ENCODE measurements at places on chromosomes 11 and 22.

- no peak for DNase-seq
Measured at GRCh38 chr11:96322775-96323641, 20.0 kb downstream of the MAML2 start.

GRCh38 chr22:27260087-27260698 is 541.4 kb downstream of the MN1 start:
- no peak for DNase-seq

DNA sequence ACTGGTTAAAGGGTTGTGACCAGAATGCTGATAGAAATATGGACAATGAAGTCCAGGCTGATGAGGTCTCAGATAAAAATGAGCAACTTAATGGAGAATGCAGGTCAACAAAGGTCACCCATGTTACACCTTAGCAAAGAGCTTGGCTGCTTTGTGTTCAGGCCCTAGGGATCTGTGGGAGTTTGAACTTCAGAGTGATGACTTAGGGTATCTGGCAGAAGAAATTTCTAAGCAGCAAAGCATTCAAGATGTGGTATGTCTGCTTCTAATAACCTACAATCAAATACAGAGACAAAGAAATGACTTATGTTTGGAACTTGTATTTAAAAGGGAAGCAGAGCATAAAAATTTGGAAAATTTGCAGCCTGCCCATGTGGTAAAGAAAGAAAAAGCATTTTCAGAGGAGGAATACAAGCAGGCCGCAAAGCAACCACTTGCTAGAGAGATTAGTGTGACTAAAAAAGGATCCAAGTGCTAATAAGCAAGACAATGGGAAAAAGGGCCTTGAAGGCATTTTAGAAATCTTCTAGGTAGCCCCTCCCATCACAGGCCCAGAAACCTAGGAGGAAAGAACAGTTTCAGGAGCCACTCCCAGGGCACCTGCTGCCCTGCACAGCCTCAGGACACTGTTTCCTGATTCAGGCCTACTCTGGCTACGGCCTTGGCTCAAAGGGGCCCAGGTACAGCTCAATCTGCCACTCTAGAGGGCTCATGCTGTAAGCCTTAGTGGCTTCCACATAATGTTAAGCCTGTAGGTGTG is 41.3 kb downstream of the TNKS1BP1 start:
- DNase-seq: no peak

DNA sequence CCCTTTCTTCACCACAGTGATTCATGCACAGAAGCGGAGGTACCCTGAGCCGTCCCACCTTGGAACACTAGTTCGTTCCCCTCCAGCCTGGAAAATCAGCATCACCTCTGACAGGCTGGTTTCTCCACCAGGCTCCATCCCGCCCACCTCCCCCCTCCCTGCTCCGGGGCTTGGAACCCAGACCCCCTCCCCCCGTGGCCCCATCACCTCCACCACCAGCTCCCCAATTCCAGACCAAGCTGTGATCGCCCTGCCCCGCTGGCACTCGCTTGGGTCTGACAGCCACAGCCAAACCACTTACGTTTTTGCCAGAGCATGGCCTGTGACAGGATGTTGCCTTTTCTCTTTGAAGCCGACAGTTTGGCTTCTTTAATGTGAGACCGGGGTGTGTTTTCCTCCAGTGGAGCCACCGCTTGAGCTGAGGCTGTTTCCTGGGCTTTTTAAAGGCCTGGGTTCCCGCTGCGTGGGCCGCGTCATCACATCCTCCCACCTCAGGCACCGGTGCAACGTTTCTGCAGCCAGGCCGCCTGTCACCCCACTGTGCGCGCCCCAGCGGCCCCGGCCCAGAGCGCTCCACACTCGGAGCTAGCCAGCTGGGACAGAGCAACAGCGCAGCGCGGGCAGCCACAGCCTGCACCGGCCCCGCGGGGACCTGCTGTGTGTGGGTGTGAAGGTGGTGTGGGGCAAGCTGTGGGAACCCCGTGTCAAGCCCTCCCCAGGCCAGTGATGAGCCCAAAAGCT is at the start of gene POU2AF1:
TSS of gene POU2AF1 (minus strand) at position 415 of the 741 bp plus-strand sequence. CDS start at position 317, 98 bp downstream.
- DNase-seq: peak; percentile 12

DNA sequence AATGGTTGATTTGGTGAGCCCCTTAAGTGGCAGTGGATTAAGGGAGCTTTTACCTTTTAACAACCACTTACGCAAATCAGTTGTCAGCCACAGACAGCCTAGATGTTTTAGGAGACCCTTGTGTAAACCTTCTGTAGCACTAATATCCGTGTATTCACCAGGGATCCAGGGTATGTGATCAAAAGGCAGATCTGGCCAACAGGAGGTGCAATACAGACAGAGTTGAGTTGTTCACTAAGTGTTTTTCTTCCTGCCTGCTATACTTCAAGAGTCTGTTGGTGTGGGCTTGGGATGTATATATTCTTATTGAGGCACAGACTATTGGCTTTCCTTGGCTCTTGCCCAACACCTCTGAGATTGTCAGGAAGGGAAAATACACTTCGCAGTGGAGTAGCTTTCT is 175.1 kb downstream of the FAT3 start:
- no peak for DNase-seq

DNA sequence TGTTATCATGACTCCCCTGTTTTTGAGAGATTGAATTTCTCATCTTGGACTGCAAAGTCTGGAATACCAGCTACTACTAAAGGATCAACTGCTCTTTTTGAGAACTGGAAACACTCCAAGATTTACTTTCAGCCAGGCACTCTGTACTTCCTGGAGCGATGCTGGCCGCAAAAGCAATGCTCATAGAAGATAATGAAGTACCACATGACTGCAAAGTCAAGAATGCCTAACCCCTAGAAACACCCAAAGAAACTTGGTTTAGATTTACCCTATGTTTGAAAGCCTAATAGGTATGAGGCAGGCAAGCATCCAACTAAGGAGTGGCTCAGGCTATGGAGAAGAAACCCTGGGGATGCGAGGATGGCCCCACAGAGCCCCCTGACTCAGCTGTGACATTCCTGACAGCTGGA is 47.7 kb upstream of the ARHGAP20 start:
- no peak for DNase-seq

GRCh38 chr11:125457814-125458343 is 38.2 kb downstream of the FEZ1 start:
- no peak for DNase-seq

GRCh38 chr11:33944693-33945424 is 53.0 kb upstream of the LMO2 start:
- no peak for DNase-seq

- DNase-seq: no peak
Measured at GRCh38 chr11:64726211-64726641, 3.2 kb upstream of the NRXN2 start.

GRCh38 chr11:19955660-19956059 is 204.6 kb downstream of the DBX1 start:
- DNase-seq: no peak

- no peak for DNase-seq
Measured at GRCh38 chr11:82906236-82906635, 4.7 kb downstream of the DDIAS start.

DNA sequence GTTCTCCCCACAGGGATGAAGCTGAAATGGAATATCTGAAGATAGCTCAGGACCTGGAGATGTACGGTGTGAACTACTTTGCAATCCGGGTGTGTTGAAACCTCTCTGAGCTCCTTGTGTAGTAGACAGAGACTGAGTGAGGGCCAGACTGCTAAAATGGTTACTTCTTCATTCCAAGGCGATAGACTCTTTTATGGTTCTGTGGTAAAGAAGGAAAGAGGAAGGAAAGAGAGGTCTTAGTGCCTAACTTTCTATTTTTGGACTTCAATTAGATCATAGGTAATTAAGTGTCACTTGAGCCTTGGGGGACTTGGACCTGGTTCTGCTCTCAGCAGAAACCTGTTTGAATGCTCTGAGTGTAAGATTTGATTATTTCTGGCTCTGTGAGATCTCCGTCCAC is 54.7 kb downstream of the NF2 start:
- no peak for DNase-seq

DNA sequence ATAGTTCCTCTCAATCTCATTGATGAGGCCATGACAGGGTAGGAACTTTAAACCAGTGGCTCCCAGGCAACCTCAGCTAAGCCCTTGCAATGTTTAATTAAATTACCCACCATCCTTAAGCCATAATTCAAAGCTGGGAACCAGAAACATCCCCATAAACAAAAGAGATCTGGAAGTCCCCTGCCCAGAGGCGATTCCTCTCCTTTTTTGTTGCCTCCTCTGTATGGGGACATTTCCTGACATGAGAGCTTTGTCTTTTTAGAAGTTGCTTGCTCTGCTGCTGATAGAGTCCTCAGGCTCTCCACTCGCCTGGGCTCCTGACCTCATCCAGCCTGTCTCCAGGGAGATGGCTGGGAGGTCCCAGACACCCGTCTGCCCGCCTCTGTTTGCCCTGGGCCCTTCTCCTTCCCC is 3.2 kb downstream of the DTX4 start:
- DNase-seq: no peak

DNA sequence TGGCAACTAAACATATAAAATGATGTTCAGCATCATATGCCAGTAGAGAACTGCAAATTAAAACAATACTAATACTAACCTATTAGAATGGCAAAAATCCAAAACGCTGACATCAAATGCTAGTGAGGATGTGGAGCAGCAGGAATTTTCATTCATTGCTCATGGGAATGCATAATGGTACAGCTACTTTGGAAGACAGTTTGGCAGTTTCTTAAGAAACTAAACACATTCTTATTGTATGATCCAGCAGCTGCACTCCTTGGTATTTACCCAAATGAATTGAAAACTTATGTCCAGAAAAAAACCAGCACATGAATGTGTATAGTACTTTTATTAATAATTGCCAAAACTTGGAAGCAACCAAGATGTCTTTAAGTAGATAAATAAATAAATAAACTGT is 258.0 kb downstream of the TENM4 start:
- DNase-seq: peak; percentile 93

DNA sequence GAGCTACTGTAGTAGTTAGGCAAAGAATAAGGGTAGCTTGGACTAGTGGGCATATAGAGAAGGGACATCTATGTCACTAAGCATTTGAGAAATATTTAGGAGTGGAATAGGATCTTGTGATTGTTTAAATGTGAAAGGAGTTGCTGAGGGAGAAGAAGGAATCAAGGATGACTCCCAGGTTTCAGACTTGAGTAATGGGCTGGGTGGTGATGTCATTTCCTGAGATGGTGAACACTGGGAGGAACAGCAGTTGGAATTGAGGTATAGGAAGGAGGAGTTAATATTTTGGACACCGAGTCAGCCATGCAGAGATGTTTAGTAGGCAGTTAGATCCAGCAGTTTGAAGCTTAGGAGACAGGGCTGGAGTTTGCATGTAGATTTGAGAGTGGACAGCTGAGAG is 40.1 kb downstream of the REXO2 start:
- no peak for DNase-seq

GRCh38 chr11:1335811-1336761 is 26.7 kb upstream of the TOLLIP start:
- peak; percentile 54 for DNase-seq

- no peak for DNase-seq
Measured at GRCh38 chr11:58958500-58958899, 19.2 kb downstream of the GLYATL1 start.

- DNase-seq: no peak
Measured at GRCh38 chr11:64359712-64360445, 917 bp downstream of the RPS6KA4 start.

DNA sequence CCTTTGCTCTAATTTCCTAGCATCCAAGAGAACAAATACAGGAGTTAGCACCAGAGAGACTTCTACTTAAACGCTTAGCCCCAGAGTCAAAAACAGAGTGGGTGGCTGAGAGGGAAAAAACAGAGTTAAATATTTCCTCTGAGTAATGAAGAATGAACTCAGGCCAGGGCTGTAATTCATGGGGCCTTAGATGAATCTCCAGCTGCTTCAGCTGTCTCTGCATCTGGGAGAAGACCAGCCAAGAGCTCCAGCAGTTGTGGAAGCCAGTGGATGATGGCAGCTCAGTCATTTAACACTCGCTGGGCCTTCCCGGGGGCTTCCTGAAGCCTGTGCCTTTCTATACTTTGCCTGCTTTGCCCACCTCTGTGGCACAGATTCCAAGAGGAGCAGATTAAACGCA is 5.7 kb upstream of the ADAMTS15 start:
- no peak for DNase-seq

Measured in fibroblast of skin of left biceps (primary cell).